ENCODE measurements at places on chromosomes 13 and 19.

DNA sequence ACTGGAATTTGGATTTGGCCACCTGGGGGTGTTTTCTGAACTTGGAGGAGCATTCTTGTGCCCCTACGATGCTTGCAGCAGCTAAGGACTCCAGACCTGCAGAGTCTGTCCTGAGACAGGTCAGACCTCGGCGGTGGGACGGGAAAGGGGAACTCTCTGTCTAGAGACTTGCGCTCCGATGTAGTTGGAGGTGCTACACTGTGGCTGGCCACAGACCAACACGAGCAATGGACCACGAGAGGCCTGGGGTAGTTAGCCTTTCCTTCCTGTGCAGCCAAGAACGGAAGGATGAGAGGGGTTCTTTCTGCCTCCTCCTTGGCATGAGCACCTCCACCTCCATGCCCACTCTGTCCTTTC is 5.9 kb upstream of the GRAMD1A start:
- DNase-seq, result no peak

DNA sequence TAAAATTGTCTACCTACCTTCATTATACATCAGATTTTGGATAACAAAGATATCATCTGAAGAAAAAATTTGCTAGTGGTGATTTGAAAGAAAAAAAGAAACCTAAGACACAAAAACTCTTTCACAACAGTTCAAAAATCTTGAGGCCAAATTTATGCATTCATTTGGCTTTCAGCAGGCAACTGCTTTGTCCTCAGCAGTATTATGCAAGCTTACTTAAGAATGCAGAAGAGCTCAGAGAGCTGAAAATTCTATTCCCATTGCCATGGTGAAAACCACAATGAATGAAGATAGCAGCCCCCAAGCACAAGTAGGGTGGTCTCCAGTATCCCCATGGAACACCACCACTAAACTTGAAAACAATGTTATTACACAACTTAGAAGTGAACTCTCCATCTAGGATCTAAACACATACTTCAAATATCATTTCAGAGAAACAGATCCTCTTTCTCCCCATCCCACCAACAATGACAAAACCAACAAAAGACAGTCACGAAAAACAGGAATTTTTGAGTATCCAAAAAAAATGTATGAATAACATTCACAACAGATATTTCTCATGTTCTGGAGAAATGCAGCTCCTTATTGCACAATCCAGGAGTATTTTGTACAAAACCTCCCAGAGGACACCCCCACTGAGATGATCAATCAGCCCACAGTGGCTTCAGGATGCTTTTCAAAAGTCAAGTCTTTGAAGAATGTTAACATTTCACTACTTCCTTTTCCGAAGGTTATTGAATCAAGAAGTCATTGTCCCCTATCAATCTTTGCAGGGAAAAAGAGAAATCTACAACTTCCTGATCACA is 192.7 kb downstream of the LHFPL6 start:
- no peak for DNase-seq

DNA sequence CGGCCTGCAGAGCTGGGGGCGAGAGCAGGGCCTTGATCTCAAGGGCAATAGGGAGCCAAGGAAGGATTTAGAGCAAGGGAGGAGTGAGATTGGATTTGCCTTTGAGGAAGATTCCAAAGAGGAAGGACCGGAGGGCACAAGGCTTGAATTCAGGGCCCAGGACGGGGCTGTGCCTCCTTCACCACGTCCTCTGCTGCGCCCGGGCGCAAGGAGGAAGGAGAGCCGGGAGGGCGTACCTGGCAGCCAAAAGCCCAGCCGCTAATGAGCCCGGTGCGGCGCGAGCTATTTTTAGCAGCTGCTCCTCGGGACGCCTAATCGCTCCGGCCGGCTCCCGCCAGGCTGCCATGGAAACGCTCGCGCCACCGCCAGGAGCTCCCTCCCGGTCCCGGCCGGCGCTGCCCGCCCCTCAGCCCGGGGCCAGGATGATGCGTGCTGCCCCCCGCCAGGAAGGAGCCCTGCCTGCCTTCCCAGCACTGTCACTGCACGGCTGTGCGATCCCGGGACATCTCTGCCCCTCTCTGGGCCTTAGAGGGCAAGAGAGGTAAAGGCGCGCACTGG is 31.3 kb downstream of the TINCR start:
- no peak for DNase-seq

GRCh38 chr19:21878646-21879045 is 42.7 kb upstream of the ZNF43 start:
- no peak for DNase-seq

DNA sequence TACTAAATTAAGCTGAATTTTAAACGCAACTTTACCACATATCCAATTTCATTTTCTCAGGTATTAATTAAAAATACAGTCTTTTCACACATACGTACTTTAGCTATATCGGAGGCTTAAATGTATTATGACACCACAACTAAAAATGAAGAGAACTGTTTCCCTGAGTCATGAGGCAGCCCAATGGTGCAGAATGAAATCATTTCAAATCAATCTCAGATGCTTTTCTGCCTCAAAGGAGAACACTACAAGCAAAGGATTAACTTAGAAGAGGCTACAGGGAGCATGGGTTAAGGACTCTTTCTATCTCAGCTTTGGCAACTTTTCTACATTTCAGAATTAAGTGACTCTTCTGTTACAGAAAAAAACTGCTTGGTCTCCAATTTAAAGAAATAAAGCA is 516.3 kb upstream of the HTR2A start:
- no peak for DNase-seq

- no peak for DNase-seq
These were observed 23.9 kb upstream of the METTL21C start for GRCh38 chr13:102718746-102719145.

- no peak for DNase-seq
These were observed 15.1 kb downstream of the SAFB start for GRCh38 chr19:5637971-5638370.

DNA sequence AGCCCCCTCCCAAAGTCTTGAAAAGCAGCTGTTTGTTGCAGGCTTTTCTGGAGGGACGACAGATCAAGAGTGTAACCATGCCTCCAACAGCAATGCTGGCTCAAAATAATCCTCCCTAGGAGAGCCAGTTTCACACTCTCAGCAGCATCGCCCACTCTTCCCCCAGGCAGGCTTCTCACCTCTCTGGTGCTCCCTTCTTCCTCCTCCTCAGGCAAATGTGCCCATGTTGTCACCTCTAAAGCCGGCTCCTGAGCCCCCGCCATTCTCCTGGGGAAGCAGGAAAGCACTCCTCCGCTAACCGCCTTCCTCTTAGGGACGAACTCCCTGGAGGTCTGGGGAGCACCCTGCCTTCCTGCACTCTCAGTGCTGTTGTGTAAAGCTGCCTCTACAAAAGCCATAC is 98.9 kb upstream of the SGCG start:
- no peak for DNase-seq

DNA sequence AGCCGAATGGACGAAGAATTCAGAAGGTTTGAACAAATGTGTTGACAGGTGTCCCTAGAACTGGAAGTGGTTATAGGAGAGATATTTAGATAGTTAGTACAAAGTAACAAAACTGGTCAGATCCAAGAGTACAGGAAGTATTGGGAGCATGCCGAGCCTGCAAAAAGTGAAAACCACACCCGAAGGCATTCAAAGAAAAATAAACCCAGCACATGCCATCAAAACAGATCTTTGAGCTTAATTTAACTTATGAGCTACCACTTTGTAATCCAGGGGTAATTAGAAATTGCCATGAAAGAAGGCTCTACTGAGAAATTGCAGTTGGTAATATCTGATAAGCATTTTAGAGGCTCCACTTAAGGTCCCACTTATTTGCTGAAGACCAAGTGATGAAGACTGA is 214.2 kb downstream of the DNAJC15 start:
- no peak for DNase-seq

GRCh38 chr13:50226515-50227155 is 211.4 kb downstream of the KCNRG start:
- DNase-seq, result no peak

GRCh38 chr13:42394711-42395085 is 122.7 kb downstream of the AKAP11 start:
- no peak for DNase-seq

- DNase-seq, result no peak
These were observed 870.3 kb upstream of the MIR17HG start for GRCh38 chr13:90477216-90477615.

- no peak for DNase-seq
These were observed 1.2 kb downstream of the PLEKHA4 start for GRCh38 chr19:48867123-48867745.

DNA sequence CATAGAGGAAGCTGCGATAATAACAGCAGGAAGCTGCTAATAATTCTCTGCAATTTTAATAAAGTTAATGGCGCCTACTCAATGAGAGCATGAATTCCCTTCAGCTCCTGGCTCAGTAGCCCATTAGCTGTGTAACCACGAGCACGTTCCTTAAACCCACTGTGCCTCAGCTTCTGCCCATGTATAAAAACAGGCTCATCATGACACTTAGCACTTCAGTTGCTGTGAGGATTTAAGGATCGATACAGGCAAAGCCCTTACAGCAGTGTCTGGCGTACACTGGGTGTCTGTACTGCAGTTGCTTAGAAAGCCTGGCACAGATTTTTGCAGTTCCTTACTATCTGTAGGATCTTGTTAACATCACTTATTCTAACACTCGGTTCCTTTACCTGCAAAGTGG is 673.4 kb upstream of the ARGLU1 start:
- DNase-seq, result no peak

- no peak for DNase-seq
These were observed 302.6 kb downstream of the COG6 start for GRCh38 chr13:39957868-39958677.

DNA sequence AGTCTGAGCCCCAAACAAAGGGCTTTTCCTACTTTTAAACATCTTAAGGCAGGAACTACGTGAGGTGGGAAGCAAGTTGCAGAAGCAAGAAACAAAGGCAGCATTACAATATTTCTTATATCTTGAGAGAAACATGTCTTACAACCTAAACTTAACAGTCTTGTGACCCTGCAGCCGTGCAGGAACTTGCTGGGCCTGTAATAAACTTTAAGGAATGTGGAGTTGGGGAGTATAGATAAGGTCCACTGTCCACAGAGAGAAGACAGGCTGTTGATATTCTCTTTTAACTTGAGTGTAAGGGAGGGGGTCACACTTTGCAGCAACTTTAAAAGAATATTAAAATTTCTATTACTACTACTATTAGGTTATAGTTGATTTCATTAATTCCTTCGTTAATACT is 214.6 kb upstream of the HTR2A start:
- no peak for DNase-seq

DNA sequence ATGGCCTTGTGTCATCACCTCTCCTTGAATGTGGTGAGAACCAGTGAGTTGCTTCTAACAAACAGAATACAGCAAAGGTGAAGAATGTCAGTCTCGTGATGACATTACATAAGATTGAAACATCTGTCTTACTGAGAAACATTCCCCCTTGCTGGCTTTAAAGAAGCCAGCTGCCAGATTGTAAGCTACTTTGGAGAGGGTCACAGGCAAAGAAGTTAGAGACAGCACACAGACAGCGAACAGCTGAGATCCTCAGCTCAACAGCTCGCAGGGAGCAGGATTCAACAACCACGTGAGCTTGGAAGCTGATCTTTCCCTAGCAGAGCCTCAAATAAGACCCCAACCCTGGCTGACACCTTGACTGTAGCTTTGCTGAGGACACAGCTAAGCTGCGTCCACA is 367.9 kb downstream of the LIG4 start:
- no peak for DNase-seq

DNA sequence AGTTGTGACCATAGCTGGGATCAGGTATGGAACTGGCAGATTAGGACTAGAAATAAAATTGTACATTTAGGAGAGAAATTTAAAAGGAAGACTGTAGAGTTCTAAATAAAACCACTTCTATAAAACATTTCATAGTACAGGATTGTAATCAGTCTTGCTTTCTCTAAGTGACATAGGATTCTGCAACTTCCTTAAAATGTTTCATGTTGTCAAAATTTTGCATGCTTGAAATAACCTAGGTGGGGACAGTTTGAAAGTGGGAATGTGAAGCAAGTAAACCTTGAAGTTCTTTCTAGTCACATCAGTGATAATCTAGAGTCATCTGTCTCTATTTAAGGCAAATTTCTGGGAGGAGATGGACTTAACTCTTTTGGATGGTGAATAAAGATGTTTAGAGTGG is 6.7 kb downstream of the TM9SF2 start:
- DNase-seq, result no peak

- DNase-seq, result no peak
These were observed 185.7 kb downstream of the TEX29 start for GRCh38 chr13:111506125-111506524.

DNA sequence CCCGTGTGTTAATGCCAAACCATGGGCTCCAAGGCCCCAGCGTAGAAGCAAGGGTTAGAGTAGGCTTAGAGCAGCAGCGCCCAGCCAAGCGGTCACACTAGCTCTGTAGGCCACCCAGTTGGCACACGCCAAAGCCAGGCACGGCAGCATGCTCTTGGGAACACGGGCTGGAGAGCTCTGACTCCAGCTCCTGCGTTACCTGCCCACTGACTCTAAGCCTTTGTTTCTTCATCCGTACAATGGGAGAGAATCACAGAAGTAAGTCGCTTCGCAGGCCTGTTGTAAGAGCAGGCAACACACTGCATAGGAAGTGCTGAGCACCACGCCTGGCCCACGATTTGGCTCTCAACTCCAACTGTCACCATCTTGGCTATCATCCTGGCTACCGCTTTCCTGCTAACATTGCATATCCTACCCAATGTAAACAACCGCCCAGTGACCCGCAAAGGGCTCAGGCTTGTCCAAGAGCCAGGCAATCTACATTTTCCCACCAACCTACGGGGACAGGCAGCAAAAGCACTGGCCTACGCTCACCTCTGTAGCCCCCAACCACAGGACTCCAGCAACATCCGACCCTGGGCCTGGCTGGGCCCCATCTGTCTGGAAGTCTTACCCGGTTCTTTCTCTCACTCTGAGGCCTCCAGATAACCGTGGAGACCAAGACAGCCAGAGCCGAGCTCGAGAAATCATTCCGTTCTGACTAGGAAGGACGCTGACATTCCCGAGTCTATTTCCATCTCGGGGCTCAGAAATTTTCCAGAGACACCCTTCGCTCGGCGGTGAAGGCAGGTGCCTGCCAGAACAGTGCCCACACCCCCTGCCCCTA is 91.5 kb upstream of the ZNF507 start:
- no peak for DNase-seq

- DNase-seq, result no peak
These were observed 1.7 kb downstream of the FPR1 start for GRCh38 chr19:51749979-51750378.

GRCh38 chr13:110340812-110341444 is 33.8 kb downstream of the COL4A2 start:
- peak; percentile 45 for DNase-seq
